CD4-positive, alpha-beta T cell treated with Interferon gamma for 1 hour (primary cell): ENCODE measurements at places on chromosomes 3 and 15.

DNA sequence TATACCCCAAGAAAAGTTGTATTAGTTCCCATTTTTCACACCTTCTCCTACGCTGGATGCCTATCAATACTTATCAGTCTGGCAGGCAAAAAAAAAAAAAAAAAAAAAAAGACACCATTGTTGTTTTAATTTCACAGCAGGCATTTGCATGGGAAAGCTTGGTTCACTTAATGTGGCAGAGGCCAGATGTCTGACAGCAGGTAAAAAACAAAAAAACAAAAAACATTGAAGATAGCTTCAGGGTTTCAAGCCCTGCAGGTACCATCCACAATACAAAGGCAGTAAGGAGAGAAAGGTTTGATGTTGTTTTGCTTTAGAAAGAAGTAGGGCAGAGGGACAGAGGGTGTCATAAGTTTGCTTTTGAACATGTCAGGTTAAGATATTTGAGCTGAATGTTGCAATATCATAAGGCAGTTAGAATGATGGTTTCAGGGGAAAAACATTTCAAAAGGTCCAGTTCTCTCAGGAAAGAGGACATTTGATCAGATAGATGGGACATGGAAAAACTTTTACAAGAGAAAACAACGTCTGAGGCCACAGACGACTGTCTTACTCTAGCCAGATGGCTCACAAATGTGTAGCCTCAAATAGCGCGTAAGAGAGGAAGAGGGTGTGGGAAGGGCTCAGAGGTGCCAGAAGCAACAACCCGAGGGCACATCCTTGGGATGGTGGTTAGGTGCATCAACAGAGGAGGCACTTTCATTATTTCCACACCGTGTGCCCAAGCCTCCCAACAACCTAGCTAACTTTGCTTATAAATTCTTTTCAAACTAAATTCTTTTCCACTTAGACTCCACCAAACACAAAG lies 25.7 kb downstream of the PCOLCE2 start:
- DNase-seq = no peak

GRCh38 chr3:147688868-147689267 lies 279.7 kb downstream of the ZIC1 start:
- no peak for DNase-seq

- no peak for DNase-seq
Measured at GRCh38 chr3:73855813-73856212, 231.1 kb upstream of the PDZRN3 start.

GRCh38 chr3:152061296-152061695 lies 187.9 kb downstream of the SUCNR1 start:
- DNase-seq = no peak
